CD4-positive, CD25-positive, alpha-beta regulatory T cell (primary cell): ENCODE measurements at places on chromosomes 12 and 14.

GRCh38 chr12:105935106-105935505 is 203.6 kb downstream of the NUAK1 start:
- no peak for DNase-seq

DNA sequence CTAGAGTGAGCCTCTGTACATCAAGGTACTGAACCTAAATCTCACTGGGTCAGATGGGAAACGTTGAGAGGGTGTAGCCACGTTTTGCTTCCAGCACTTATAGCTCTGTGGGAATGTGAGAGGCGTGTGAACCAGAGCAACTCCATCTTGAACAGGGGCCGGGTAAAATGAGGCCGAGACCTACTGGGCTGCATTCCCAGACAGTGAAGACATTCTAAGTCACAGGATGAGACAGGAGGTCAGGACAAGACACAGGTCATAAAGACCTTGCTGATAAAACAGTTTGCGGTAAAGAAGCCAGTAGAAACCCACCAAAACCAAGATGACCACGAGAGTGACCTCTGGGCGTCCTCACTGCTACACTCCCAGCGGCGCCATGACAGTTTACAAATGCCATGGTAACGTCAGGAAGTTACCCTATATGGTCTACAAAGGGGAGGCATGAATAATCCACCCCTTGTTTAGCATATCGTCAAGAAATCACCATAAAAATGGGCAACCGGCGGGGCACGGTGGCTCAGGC is 63.4 kb upstream of the NCOR2 start:
- no peak for DNase-seq

- DNase-seq = no peak
Observed at GRCh38 chr12:20364501-20364900, 3.8 kb upstream of the PDE3A start.

DNA sequence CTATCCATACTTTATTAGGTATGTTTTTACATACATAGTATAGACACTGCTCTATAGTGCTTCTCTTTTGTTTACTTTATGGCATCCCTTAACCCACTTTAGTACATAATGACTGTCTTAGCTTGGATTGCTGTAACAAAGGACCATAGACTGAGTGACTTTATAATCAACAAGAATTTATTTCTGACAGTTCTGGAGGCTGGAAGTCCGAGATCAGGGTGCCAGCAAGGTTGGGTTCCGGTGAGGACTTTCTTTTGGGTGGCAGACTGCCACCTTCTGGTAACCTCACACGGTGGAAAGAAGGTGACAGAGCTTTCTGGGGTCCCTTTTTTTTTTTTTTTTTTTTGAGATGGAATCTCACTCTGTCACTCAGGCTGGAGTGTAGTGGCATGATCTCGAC is 48.6 kb upstream of the PPM1H start:
- no peak for DNase-seq

DNA sequence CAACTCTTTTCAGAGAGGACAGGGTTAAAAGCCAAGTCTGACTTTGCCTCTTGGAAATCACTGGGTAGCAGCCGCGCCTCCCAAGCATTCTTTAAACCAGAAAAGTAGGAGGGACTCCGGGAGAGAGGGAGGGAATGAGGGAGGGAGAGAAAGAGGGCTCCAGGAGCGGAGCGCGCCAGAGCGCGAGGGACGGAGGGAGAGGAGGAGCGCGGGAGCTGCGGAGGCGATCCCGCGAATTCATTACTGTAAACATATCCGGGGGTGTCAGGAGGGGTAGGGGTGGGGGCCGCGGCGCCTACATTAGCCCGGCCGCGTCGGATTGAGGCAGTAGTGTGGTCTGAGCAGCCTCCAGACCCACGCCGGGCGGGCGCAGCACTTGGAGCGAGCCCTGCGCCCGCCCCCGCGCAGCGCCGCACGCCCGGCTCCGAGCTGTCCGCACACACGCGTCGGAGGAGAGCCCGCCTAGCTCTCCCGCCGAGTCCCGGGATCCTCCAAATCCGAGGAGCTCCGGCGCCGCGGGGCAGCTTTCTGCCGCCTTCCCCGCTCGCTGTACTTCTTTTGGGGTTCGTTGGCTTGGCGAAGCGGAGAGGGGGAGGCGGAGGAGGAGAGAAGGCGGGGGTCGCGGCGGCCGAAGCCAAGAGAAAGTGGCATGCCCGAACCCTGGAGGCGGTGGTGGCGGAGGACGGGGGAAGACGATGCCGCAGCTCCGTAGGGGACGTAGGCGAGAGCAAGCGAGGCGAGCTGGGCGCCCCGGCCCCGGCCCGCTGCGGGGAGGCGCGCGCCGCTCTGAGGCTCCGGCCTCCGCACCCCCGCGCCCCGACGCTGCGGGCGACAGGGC is 3.3 kb downstream of the FLRT2 start:
- DNase-seq = no peak

DNA sequence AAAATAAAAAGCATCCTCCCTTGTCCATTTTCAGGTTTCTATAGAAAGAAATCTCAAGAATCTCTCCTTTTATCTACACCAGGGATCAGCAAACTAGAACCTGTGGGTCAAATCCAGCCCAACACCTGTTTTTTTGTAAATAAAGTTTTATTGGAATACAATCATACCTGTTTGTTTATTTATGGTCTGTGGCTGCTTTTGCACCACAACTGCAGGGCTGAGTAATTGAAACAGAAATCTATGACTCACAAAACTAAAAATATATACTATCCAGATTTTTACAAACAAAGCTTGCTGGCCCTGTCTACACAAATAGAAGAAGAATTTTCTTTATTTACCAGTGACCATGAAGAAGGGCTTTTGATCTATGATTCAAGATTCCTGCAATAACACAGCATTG is 95.1 kb upstream of the COCH start:
- no peak for DNase-seq

DNA sequence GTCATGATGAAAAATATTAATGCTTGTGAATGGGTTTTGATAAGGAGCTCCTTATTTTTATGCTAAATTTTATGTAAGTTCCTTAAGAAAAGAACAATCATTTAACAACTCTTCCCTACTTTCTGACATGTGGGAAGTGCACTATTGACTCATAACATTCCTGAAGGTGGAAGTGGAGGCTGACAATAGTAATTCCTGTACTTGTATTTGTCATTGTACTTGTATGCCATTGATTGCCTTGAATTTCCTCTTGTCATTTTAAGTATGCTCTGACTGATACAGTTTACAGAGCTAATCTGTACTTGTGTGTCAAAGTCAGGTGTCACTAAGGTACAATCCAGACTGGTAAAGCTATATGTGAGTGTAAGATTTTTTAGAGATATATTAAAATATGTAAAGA is 440.0 kb downstream of the SLC16A7 start:
- no peak for DNase-seq

DNA sequence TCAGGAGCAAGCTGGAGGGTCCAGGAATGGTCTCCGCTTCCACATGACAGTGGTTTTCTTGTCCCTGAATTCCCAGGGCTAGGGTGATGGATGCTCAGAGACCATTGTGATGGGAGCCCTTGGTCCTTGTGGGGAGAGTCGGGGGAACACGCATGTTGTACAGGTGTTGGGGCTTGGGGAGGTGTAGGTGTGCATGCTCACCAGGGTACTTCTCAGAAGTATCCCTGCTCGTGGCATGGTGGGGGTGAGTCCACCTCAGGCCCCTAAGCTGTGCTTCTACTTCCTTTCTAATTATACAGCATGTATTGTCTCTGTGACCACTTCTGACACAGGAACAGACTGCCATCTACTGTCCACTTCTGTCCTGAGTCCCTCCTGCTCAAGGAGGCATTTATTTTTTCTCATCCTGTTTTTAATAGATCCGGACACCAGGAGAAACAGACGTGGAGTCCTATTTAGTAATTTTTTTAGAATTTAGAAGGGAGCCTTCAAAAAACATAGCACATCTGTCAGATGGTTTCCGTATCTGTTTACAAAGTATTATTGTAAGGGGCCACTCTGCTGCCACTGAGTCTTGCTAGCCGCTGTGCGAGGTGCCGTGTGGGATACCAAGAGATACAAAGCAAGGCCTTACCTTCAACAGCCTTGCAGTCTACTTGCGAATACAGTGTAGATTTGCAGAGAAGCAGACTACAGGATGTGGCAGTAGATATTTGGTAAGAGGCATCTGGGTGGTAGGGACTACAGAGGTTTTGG is 10.5 kb downstream of the NTF3 start:
- DNase-seq = peak; percentile 5

GRCh38 chr12:48826209-48826855 is 8.0 kb downstream of the CACNB3 start:
- no peak for DNase-seq
